ENCODE measurements at places on chromosomes 6 and 20.

GRCh38 chr20:24668384-24668702 lies 198.9 kb downstream of the SYNDIG1 start:
- no peak for DNase-seq

- DNase-seq: peak; percentile 69
These were observed 31.2 kb downstream of the CITED2 start for GRCh38 chr6:139343052-139343750.

DNA sequence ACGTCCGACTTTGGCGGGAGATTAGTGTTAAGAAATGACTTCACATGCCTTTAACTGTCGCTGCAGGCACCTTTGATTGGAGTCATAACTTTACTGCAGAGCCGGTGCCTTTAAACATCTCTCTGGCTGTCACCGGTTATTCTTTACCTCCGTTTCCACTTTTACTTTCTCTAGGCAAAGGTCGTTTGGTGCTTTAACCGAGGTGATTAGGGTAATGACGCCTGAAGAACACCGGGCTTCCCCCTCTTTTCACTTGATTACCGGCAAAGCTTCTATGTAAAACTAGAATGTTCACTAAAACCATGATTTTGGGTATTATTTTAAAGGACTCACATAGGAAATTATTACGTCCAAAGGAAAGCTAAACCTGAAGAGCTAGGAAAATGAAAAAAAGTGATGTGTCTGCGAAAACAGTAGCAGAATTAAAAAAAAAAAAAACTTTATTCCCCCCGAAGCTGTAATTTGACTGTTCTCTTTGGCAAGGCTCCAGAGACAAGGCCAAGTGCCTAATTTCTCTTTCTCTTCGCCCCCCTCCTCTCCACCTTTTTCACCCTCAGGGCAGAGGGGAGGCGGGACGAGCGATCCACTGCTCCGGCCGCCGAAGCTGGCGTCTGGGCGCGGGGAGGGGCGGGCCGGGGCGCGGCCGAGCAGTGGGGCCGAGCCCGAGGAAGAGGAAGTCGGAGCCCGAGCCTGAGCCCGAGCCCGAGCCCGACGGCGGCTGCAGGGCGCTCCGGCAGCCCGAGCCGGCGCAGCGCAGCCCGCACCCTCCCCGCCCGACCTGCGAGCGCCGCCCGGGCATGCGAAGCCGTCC lies at the start of gene PLEKHG1:
PLEKHG1 (plus strand) TSS at position 687 of the 811 bp plus-strand sequence. CDS start 133,797 bp downstream, outside the sequence.
- DNase-seq: peak; percentile 57

- no peak for DNase-seq
These were observed 104.8 kb downstream of the ISM1 start for GRCh38 chr20:13325796-13326340.

DNA sequence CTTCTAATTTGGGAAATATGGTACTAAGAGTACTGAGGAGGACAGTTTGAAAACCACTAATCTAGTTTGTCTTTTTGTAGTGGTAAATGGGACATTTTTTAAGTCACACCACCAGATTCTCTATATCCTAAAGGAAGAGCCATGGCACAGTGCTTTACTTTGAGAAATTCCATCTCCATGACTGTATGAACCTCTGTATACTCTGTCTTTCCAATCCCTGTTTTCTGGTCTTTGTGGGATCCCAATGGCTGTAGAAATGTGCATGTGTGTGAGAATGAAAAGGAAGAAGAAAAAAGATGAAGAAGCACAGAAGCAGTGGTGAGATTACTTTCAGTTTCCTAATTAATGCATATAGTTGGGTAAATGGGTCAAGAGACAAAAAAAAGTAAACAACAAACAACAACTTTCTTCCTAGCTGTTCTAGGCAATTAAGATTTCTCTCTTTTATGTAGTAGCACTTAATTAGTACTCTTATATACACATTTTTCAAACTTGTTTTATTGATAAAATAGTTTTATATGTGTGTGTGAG lies 141.2 kb upstream of the HCRTR2 start:
- DNase-seq: no peak

- DNase-seq: no peak
These were observed 223.2 kb upstream of the TSHZ2 start for GRCh38 chr20:52748990-52749389.

DNA sequence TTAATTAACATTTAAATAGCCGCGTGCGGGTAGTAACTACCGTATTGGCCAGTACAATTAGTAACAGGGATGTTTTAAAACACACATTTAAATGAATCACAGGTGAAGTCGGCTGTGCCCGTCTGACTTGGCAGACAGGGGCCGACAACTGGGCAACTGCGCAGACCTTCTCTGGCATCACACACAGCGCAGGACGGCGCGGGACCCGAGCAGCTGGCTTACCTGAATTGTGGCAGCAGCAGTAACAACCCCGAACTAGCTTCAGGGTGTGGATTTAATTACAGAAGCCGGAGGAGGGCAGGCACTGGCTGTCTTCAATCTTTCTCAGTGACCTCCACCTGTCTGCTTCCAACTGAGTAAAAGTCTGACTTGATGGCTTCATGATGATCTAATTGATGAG lies 91.7 kb downstream of the DACT2 start:
- no peak for DNase-seq

DNA sequence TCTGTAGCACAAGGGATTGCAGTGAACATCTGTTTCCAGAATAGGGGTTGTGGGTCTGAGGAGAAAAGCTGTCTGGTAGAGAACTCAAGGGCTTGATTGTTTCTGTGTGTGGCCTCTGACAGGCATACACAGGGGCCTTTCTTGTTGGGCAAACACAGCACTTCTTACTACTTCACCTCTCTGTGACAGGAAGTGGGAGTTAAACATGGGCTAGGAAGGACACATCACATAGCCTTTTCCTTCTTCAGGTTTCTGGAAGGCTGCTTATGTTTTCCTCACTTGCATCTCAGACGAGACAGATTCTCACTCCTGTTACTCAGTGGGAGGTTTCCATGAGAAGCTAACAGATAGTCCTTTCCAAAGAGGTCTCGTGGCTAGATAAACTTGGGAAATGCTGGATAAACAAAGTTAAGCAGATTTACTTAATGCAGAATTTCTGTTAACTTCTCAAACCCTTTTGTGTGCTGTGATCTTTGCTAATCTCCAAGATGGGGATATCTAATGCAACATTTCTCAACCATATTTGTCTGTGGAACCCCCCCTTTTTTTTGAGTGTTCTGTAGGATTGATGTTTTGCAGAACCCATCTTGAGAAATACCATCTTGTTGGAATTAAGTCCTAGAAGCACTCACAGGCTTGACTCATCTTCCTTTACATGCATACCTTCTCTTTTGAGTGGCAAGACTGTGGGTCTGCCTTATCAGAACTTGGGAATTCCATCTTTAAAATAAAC lies 41.9 kb upstream of the RNF8 start:
- DNase-seq: no peak

GRCh38 chr6:154080461-154081189 lies 41.6 kb downstream of the OPRM1 start:
- no peak for DNase-seq

- peak; percentile 37 for DNase-seq
These were observed 204.2 kb downstream of the BCAS1 start for GRCh38 chr20:53865901-53866793.

GRCh38 chr6:163291622-163292021 lies 122.9 kb upstream of the QKI start:
- DNase-seq: no peak

- no peak for DNase-seq
These were observed 76.5 kb downstream of the ADAT2 start for GRCh38 chr6:143374014-143374413.

- no peak for DNase-seq
These were observed 227.6 kb downstream of the HAO1 start for GRCh38 chr20:7712661-7713060.

DNA sequence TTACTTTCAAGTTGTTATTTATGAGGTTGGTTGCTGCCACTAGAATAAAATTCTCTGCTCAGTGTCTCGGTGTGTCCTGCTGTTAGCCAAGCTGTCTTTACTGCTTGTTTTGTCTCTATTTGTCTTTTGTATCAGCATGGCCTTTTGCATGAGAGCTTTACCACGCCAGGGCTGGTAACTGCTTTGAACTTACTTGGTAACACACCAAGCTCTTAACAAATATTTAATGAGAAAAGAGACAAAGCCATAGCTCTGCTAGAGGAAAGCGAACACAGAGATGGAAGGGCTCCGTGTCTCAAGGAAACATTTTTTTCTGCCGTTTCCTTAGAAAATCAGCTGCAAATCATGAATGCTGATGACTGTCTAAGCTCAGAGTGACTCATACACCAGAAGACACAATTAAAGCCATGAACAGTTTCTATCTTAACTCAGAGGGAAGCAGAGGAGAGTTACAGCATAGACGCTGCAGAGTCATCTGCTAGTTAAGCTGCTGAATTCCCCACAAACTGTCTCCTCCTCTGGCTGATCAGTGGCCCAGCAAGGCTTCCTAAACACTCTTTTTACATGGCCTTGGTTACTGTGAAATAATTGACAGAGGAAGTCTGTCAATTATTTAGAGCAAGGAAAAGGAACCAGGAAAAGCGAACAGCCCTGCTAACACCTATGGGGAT lies 44.8 kb downstream of the AGPAT4 start:
- DNase-seq: peak; percentile 92

DNA sequence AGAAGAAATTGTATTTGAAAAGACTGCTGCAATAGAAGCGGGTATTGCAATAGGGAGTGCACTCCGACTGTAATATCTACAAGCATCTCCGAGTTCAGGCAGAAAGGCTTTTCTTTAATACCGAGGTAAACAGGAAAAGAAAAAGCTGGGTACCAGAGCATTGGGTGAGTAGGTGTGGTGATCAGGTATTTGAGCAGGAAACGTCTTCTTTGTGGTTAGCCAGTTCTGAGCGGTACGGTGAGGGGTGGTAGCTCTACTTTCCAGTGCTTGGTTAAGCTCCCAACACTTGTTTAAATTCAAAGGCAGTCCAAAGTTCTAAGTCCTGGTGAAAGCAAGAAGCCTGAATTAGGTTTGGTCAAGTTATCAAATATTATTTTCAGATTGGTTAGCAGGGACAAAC lies 404.1 kb downstream of the LMBRD1 start:
- no peak for DNase-seq

DNA sequence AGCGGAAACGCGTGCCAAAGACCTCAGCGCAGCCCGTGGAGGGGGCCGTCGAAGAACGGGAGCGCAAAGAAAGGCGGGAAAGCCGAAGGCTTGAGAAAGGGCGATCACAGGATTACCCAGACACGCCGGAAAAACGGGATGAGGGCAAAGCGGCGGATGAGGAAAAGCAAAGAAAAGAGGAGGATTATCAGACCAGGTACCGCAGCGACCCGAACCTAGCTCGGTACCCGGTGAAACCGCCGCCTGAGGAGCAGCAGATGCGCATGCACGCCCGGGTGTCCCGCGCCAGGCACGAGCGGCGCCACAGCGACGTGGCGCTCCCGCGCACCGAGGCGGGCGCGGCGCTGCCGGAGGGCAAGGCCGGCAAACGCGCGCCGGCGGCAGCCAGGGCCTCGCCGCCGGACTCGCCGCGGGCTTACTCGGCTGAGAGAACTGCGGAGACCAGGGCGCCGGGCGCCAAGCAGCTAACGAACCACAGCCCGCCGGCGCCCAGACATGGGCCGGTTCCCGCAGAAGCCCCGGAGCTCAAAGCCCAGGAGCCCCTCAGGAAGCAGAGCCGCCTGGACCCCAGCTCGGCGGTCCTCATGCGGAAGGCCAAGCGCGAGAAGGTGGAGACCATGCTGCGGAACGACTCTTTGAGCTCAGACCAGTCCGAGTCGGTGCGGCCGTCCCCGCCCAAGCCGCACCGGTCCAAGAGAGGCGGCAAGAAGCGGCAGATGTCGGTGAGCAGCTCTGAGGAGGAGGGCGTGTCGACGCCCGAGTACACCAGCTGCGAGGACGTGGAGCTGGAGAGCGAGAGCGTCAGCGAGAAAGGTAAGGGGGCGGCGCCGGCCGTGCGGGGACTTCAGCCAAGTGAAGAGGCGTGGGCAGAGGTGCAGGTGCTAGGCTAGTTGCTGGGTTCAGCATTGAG lies 296.2 kb downstream of the RIMS1 start:
- DNase-seq: no peak

DNA sequence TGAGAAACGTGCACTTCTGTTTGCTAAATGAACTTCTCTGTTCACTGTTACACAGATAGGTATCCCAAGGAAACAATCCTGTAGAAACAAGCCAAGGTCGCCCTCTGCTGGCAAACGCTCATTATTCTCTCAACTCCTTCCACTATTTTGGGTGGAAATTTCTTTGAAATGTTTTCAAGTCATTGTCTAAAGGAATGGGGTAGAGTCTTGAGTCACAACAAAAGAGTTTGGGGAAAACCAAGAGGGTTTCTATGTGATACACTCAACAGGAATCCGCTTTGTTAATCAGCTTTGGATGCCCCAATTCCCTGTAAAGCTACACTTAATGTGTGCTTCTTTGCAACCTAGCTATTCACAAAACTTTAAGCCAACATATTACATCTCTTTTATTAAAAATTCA lies 4.6 kb upstream of the RAE1 start:
- peak; percentile 78 for DNase-seq

DNA sequence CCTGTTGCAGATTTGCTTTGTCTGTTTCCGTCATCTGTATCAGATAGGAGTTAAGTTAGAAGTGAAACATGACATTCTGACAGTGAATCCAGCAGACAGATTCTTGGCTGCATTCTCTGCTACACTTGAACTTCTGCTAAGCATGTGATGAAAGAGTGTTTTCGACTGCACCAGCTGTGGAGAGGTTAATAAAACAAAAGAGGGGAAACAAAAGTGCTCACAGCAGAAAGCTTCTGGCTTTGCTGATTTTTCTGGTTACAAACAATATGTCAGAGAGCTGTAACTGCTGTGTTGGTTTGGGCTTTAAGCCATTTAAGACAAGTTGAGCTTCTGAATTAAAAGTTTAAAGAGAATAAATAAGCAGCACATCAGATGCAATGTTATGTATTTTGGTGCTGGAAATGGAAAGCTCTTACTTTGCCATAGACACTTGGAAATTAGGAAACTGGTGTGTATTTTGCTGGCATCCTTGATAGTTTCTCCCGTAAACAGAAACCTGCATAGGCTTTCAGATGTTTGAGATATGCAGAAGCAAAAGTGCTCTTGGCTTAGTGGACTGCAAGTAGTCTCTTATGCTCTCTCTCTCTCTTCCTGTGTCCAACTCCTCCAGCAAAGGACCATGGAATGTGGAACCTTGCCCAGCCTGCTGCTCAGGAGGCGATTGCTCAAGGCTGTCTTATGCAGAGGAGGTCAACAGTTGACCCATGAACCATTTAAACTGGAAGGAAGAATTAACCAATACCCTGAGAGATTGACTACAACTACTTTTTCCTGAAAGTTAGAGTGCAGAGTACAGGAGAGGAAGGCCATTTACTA lies 104.9 kb downstream of the RPS12 start:
- no peak for DNase-seq

DNA sequence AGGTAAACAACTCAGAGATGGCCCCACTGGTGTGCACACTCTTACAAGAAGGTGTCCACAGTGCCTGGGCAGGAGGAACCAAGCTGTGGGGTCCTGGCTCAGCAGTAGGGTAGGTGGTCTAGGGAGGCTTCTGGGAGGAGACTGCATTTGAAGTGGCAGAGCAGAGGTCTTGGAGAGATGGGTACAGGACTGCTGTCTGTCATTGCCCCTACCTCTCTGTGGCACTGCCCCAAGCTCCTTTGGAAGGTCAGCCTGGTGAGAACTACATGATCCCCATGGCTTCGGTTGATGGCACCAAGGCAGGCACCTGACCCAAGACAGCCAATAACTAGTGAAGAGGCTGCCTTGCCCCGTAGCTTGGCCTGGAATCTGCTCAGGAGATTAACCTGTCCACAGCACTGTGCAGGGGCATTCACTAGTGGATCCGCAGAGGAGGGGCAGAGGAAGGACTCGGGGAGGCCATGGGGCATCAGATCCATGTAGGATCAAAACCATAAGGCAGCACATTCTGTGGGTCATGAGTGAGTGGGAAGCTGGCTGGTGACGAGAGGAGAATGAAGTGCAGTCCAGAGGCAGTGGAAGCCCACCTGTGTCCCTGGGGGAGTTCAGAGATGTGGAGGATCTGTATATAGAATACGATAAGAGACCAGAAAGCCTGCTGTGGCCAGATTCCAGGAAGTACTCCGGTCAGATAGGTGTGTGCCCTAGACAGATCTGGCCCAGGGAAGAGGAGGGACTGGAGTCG lies 162.0 kb downstream of the GRM4 start:
- DNase-seq: no peak

All from inflammatory macrophage (primary cell).